ENCODE measurements at places on chromosomes 12 and 14.

- no peak for DNase-seq
These were observed 102.7 kb downstream of the KCNMB4 start for GRCh38 chr12:70468741-70469140.

DNA sequence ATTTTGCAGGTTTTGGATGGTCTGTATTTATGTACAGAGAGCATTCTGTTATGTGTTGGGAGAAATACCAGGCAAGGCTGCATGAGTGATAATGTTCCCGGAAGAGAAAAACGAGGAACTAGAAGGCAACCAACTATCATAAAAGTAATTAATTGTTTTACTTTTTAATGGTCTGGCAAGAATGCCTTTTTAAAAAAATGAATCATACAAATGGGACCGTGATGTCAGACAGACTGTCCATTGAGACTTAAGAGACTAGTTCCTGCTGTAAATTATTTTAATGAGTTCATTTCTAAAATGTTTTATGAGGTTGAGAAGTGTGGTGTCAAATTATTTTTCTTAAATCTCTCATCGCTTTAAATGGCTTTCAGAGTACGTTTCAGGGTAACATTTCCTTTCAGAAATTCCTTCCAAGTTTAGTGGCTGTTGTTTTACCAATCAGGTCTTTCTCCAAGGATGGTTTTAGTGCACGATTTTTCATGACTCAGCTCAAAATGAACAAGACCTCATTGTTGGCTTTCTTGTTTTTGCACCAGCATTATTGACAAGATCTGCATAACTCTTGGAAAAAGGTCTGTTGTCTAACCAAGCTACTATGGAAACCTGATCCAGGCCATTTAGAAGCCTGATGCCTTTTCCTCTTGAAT, 86.1 kb upstream of the ARHGAP5 start:
- DNase-seq = peak; percentile 94

- no peak for DNase-seq
These were observed 49.5 kb downstream of the PRMT8 start for GRCh38 chr12:3540387-3540990.

- DNase-seq = no peak
These were observed 227.5 kb upstream of the RMST start for GRCh38 chr12:97235102-97235501.

GRCh38 chr12:51242876-51243275, 4.2 kb downstream of the DAZAP2 start:
- DNase-seq = no peak

GRCh38 chr14:24851837-24852236, 198.1 kb downstream of the STXBP6 start:
- DNase-seq = peak; percentile 14

GRCh38 chr14:82655770-82656169, 1122.1 kb upstream of the SEL1L start:
- DNase-seq = no peak

- peak; percentile 83 for DNase-seq
These were observed 62.0 kb upstream of the LMNTD1 start for GRCh38 chr12:25615119-25615518.

DNA sequence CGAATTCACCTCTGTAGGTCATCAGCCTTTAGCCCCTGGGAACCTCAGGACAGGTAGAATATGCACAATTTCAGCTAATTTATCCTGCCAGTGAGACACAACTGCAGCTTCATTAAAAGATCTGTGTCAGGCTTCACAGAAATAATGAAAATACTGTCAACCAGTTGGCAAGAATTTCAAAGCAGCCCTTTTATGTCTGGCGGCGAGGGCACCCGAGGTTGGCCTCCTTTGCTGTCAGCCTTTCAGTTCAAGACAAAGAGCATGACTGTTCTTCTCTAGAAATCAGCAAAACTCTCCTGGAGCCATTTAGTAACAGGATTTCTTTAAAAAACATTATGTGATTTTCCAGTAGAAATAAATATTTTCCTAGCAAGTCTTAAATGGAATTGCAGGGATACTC, 75.9 kb downstream of the BBS10 start:
- DNase-seq = no peak

DNA sequence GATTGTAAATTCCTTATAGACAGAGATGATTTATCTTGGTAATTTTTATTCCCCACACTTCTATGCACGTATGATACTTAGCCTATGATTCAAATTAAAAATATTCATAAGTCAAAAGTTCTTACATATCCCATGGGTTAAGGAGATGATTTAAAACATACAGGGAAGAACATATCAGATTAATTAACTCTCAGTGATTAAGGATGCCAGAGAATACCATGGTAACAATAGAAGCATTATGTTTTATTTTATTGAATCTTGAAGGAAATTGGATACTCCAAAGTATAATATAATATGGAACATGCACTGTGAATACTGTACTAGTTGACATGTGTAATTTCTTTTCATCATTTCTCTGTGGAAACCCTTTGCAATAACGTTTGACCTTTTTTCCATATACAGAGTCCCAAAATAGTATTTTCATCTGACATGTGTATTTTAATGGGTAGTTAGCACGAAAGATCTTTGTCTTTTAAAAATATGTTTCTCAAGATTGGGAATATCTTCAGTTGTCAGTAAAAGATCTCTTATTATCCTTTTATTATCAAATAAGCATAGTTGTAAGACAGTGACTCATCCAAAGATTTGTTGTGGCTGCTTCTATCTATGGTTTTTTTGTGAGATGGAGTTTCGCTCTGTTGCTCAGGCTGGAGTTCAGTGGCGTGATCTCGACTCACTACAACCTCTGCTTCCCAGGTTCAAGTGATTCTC, 166.7 kb downstream of the RAD51B start:
- peak; percentile 80 for DNase-seq

DNA sequence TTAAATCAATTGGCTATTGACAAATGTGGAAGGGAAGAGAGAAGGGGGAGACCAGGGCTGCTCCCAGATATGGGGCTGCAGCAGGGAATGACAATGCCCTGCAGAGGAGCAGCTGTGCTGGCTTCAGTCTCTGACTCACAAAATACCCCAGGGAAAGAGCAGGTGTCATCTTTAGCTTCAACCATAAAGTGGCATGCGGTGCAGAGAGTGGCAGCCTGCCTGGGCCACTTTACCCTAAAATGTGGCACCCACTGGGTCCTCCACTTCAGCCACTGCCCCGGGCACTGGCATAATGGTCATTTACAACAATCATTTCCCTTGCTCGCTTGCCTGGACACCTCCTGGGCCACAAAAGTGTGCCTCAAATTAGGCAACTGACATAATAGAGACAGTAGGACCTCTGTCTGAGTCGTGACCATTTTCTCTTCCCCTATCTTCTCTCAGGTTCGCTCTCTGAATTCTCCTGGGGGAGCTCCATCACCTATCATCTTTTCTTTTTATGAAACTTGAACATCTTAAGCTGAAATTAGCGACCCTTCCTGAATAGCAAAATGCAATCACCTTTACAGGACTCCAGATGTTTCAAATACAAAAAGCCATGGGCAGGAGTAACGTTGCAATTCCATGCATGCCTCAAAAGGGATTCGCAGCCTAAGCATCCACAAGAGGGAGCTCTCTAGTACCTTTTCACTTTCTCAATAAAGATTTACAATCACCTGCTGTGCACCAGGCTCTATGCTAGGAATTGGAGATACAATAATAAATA, 179.9 kb upstream of the ATF7IP start:
- peak; percentile 18 for DNase-seq

DNA sequence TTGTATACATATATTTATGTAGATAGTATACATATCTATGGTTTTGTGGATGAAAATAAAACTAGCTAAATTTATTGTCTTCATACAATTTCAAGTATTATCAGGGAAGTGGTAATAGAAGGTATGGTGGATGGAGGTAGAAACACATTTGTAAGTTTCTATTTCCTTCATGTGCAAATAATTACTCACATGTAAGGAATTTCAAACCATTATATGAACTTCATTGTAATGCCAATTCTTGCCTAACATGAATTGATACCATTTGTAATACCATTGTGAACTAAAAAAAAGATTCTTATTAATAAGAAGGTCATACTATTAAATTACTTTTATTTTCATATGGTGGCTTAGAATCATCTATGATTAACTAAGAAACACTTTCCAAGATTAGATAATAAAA, 20.1 kb upstream of the PPFIA2 start:
- DNase-seq = no peak

DNA sequence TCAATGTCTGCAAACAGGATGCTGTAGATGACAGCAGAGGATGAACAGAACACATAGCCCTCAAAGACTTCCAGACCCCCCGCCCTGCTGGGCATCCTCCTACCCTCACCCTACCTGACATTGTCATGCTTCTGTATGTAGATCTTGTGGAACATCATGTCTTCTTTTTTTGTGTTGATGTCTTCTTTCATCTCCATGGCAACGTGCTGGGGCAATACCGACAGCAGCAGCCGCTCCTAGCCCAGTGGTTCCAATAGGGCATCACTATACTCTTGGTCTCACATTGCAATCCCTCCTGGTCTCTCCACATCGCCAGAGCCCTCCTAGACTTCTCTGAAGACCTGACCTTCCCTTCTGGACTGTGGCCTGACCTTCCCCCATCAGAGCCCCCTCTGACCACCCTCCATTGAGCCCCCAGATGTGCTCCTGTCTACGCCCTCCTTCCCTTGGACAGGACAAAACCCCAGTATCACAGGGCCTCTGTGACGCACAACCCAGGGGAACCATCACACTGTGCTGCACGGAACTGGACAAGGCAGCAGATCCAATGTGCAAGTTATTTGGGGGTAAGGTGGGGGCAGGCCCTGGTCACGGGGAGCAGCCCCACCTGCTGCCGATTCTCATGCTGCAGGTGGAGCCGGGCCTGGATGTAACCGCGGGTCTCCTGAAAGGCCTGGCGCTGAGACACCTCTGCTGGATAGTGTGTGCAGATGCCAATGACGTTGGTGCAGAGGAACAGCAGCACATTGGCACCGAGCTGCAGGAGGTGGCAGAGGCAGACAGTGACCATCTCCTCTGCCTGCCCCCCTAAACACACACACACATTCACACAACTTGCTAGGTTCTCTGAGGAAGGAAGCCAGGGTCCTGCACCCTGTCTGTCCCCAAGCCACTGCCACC, 11.1 kb downstream of the ADCY6 start:
- DNase-seq = no peak

DNA sequence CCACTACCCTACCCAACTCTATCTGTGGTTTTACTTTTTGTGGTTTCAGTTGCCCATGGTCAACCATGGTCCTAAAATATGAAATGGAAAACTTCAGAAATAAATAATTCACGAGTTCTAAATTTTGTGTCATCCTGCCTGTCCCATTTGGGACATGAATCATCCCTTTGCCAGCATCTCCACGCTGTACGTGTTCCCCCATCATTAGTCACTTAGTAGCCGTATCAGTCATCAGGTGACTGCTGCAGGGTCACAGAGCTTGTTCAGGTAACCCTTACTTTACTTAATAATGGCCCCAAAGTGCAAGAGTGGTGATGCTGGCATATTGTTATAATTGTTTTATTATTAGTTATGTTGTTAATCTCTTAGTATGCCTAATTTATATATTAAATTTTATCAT, 209.9 kb downstream of the ITPR2 start:
- DNase-seq = no peak

- no peak for DNase-seq
These were observed 682 bp downstream of the BATF start for GRCh38 chr14:75522983-75523318.

GRCh38 chr14:59836116-59836515, 34.5 kb downstream of the RTN1 start:
- DNase-seq = no peak

DNA sequence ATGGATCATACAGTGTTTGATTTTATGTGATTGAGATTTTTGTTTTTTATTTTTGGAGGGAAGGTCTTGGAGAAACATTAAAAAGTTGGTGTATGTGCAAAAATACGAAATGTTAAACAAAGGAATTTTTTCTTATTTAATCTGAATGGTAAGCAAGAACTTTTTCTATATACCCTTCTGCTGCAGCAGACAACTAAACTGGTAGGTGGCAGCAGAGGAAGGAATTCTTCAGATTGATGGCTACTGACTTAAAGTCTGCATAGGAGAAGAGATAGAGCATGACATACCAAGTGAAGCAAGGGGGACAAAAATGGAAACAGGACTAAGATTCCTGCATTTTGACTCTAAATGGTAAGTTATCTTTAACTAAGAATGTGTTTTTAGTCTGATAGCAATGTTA, 42.0 kb upstream of the A2ML1 start:
- DNase-seq = peak; percentile 37

DNA sequence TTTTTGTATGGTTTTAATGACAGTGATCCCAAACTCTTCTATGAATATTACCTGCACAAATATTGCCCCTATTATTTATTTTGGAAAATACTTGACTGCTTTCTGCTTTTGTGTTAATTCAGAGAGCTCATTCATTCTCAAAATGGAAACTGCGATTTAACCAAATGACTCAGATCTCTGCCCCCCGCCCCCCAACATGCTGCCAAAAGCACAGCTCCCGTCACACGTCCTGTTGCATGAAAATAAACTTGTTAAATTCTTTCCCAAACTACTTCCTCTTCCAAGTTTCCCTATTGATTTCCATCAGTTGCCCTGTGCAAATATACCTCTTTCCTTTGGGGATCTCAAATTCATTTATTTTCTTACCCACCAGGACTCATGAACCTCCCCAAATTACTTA, 18.0 kb upstream of the NRDE2 start:
- DNase-seq = no peak

DNA sequence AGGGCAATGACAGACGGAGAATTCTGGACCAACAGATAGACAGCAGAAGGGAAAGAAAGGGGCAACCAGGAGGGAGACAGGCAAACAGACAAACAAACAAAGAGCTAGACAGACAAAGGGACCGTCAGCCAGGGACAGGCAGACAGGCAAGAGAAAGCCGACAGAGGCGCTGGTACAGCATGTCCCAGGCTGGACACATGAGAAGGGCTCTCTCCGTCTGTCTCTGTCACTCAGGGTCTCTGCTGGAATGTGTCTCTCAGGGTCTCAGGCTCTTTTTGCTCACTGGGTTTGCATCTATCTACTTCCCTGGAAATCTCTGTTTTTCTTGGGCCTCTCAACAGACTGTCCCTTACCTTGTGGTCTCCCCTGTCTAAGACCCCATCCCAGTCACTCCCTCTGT, 8.2 kb upstream of the SMUG1 start:
- DNase-seq = no peak

GRCh38 chr12:58728397-58728796, 191.9 kb downstream of the LRIG3 start:
- DNase-seq = peak; percentile 53

- DNase-seq = no peak
These were observed 72.8 kb downstream of the KSR2 start for GRCh38 chr12:117896009-117896408.

- DNase-seq = no peak
These were observed 1.7 kb upstream of the TMPO start for GRCh38 chr12:98513379-98514322.

GRCh38 chr12:40171501-40171900, 53.3 kb upstream of the LRRK2 start:
- DNase-seq = no peak

GRCh38 chr12:91319071-91319760, 136.6 kb upstream of the DCN start:
- no peak for DNase-seq

GRCh38 chr14:68333262-68333661, 459.6 kb downstream of the ZFP36L1 start:
- DNase-seq = no peak

GRCh38 chr14:99395909-99396530, 84.6 kb downstream of the SETD3 start:
- peak; percentile 55 for DNase-seq

- DNase-seq = no peak
These were observed 5.3 kb upstream of the FOXN3 start for GRCh38 chr14:89422181-89422951.
